ENCODE measurements at places on chromosomes 2 and 18. TPM values are rescaled to one million over a fixed set of nuclear protein-coding genes. Genes with fewer than 3 reads are reported as not detected.

TNFRSF11A gene
- total RNA-seq = 0.66 TPM

CGREF1 gene
- total RNA-seq = 10.0 TPM

RGPD4 gene
- not detected for total RNA-seq

FKBP1B gene
- 12.1 TPM for total RNA-seq

TRIM43 gene
- not detected for total RNA-seq

COL6A3 gene
- 1,525 TPM for total RNA-seq

SPR gene
- 25.9 TPM for total RNA-seq

DNER gene
- total RNA-seq = 0.26 TPM

TMEM178A gene
- total RNA-seq = 0.26 TPM

WNT10A gene
- total RNA-seq = not detected

AGBL5 gene
- total RNA-seq = 19.8 TPM

STAT4 gene
- total RNA-seq = 0.51 TPM

CABYR gene
- 5.6 TPM for total RNA-seq

USP14 gene
- 21.5 TPM for total RNA-seq

TUBB6 gene
- 408 TPM for total RNA-seq

REEP1 gene
- not detected for total RNA-seq

GNLY gene
- not detected for total RNA-seq

CAPN14 gene
- 0.17 TPM for total RNA-seq

FAM124B gene
- total RNA-seq = not detected

MC5R gene
- not detected for total RNA-seq

SNED1 gene
- total RNA-seq = 39.5 TPM

SH3BP4 gene
- total RNA-seq = 74.8 TPM

CFC1 gene
- not detected for total RNA-seq

GAREM2 gene
- total RNA-seq = 0.66 TPM

SATB2 gene
- total RNA-seq = 13.9 TPM

TLX2 gene
- not detected for total RNA-seq

LYG2 gene
- total RNA-seq = not detected

LHCGR gene
- total RNA-seq = not detected

DSC3 gene
- total RNA-seq = under 0.01 TPM

HOXD9 gene
- total RNA-seq = not detected

RSAD2 gene
- total RNA-seq = 1.7 TPM

IL1R1 gene
- 110 TPM for total RNA-seq

VWC2L gene
- not detected for total RNA-seq

ADD2 gene
- 2.5 TPM for total RNA-seq

All from fibroblast of lung (primary cell).